ENCODE measurements at places on chromosomes 2 and 18. TPM values are rescaled to one million over a fixed set of nuclear protein-coding genes. Genes with fewer than 3 reads are reported as not detected.

The M1AP gene
- 0.21 TPM for total RNA-seq

The ANKRD12 gene
- 46.2 TPM for total RNA-seq

The IL37 gene
- total RNA-seq: not detected

DNA sequence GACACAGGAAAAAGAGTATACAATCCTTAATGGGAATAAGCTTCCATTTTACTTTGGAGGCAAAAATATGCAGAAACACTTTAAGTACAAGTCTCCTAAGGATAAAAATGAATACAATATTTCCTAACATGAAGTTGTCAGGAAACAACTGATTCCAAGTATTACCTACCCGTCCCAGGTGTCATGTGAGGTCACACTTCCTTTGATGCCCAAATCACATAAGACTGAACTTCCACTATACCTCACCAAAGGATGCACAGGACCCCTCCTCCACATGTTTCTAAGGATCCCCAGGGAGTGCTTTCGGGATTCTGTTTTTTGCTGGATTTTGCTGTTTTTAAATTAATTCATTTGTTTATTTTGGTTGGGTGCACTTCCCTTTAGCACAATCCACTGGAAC is 438.5 kb upstream of the TCF4 start:
- no peak for DNase-seq

DNA sequence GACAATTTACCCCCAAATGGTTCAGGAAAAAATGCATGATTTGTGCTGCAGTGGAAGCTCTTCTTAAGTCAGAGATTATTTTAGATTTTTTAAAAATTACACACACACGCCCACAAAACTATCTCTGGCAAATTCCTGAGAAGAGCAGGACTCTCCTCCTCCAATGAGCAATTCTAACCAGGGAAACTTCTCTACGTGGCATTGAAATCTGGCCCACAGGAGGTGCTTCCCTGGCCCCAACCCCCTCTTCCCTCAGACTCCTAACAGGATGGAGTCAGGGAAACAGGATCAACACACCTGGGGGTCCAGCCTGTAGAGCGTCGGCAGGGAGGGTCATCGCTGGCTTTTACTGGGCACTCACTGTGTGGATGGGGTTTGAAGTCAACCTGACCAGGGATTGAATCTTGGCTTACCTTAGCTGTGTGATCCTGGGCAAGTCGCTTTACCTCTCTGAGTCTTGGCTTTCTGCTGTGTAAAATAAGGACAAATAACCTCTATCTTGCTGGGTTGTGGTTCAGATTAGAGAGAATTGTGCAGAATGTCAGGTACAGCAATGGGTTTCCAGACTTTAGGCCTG is 65.4 kb upstream of the ASAP2 start:
- DNase-seq: no peak

DNA sequence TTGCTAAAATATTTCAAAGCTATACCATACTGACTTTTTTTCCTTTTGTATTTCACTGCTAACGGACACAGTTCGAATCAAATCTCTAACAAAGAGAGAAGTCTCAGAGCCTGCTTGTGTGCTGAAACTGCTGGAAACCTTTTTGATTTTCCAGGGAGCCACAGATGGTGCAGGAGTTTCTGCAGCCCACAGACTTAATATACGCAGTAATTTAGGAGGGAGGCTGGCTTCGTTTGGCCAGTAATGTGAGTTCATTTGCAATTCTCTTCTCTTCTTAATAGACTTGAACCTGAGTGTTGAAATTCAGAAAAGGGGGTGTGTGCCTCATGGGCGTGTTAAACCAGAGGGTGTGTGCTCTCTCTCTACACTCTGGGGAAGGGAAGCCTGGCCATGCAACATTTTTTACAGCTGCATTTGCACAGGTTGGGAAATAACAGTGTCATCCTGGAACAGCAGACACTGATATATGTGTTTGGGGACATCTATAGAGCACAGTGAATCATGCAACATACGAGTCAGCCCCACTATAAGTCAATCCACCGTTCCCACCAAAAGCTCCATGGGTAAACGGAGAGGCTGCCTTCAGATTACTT is 333.0 kb downstream of the CLIP4 start:
- DNase-seq: no peak

GRCh38 chr2:83176539-83176938 is 1282.5 kb downstream of the SUCLG1 start:
- DNase-seq: no peak

DNA sequence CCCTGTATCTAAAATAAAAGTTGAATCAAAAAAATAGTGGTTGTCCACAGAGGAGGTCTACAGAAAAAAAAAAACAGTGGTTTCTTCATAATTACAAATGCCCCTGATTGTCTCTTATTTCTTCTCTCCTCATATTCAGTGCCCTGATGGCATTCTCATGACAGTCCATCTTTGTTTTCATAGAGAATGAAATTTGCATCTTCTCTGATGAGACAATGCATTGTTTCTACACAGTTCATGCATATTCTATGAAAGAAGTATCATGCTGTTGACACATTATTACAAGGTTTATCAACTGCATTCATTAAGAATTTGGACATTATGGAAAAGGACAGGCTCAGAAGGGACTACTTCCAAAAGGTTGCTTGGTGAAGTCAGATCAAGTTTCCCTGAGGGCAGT is 59.5 kb downstream of the LHCGR start:
- DNase-seq: no peak
